Astrocyte (in vitro differentiated cells and primary cell): ENCODE measurements at places on chromosomes 3 and 15. TPM values are rescaled to one million over a fixed set of nuclear protein-coding genes. Genes with fewer than 3 reads are reported as not detected.
A peak's percentile ranks its signal among the peaks of the same experiment; 100 is the strongest.

The EFCC1 gene
- not detected in 2 replicates for total RNA-seq

The CILP gene
- 1.1 and 3.6 TPM in 2 replicates for total RNA-seq

DNA sequence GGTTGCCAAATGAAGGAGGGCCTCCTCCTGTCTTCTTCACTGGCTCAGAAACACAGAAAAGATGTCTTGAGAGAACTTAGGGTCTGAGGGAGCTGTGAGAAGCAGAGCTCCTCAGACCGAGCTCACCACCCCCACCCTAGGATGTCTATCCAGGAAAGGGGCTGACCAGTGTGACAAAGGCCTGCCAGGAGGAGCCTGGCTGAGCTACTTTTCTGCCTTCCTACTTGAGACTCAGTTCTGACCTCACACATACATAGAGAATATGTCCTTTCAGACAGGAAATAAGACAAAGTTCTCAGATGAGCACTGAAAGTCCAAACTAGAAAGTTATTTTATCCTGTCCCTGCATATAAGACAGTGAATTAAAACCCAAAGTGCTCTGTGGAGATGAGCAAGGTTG, 54.5 kb downstream of the KIF9 start:
- no peaks in the 10 kb centered on the region for H3K36me3 ChIP-seq
- no peak overlapping the region for H3K27ac ChIP-seq
- no peaks in the 10 kb centered on the region for H3K4me1 ChIP-seq
- H3K27me3 ChIP-seq, result no peaks in the 10 kb centered on the region

GRCh38 chr3:197268294-197268693, 30.1 kb downstream of the DLG1 start:
- H3K4me1 ChIP-seq, result peaks cover 9% of the 10 kb centered on the region
- no peak overlapping the region for H3K4me3 ChIP-seq
- H3K27me3 ChIP-seq, result no peaks in the 10 kb centered on the region
- H3K36me3 ChIP-seq, result peaks cover 25% of the 10 kb centered on the region
- no peak overlapping the region for H3K27ac ChIP-seq
- no peak for DNase-seq

DNA sequence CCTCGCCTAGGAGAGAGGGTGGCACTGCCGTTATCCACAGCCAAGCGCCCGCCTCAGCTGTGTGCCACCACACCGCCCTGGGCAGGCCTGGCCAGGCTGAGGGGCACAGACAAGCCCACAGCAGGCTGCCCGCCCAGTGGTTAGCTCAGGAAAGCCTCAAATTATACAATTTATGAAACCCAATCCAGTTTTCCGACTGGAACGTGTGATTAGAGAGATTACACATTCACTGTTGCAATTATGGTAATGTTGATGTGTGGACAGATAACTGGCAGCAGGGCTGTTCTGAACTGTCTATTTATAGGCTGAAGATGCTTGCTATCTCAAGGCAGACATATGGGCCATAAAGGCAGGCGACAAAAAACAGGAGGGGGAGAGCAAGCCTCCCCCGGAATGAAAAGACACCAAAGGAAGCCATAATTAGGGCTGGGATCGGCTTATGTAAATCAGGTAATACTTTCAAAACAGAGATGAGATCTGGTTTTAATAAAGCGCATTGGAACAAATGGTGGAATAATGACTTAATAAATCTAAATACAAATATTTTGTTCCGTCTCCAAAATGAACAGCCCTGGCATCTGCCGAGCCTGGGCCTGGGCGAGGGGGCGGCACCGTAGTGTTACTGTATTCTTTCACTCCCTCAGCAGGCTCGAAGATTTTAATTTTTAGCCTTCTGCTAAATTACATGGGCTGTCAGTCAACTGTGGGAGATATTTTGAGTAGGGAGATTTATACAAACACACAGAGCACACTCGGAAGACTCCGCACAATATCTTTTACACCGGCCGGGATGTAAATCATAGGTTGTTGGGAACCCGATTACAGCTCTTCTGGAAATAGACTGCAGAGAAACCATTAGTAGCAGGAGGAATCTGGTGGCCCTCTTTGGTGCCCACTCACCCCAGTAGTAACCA, 103.1 kb upstream of the TLE3 start:
- no peak overlapping the region for H3K4me3 ChIP-seq
- no peaks in the 10 kb centered on the region for H3K36me3 ChIP-seq
- peaks cover 24% of the 10 kb centered on the region for H3K4me1 ChIP-seq
- no peak overlapping the region for H3K27ac ChIP-seq
- no peak for DNase-seq

The VIPR1 gene
- total RNA-seq, result 0.68 TPM in 1 of 2 replicates, not detected in the other

GRCh38 chr3:190003681-190004123, 117.0 kb downstream of the P3H2 start:
- peak overlapping the region; percentile 40 for H3K27ac ChIP-seq
- peaks cover 14% of the 10 kb centered on the region for H3K4me1 ChIP-seq
- peak; percentile 95 for DNase-seq
- no peaks in the 10 kb centered on the region for H3K36me3 ChIP-seq
- H3K27me3 ChIP-seq, result no peaks in the 10 kb centered on the region

DNA sequence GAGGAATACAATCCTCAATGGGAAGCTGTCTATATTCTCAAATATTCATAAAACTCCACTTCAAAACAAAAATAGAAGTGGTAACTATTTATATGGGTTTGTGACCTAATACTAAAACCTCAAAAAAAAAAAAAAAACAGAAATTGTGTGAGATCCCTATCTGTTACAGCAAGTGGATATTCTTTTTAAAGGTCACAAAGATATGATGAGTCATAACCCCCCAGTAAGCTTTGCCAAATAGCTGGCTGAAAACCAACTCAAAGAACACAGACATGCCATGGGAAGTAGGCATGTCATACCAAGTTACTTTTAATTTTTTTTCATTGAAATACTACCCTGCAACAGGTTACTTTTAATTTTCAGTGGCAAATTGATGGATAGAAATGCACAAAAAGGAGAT, 62.5 kb downstream of the CBLB start:
- no peaks in the 10 kb centered on the region for H3K36me3 ChIP-seq
- peaks cover 2% of the 10 kb centered on the region for H3K4me1 ChIP-seq
- DNase-seq, result peak; percentile 66
- H3K4me3 ChIP-seq, result no peak overlapping the region
- H3K27ac ChIP-seq, result no peak overlapping the region

DNA sequence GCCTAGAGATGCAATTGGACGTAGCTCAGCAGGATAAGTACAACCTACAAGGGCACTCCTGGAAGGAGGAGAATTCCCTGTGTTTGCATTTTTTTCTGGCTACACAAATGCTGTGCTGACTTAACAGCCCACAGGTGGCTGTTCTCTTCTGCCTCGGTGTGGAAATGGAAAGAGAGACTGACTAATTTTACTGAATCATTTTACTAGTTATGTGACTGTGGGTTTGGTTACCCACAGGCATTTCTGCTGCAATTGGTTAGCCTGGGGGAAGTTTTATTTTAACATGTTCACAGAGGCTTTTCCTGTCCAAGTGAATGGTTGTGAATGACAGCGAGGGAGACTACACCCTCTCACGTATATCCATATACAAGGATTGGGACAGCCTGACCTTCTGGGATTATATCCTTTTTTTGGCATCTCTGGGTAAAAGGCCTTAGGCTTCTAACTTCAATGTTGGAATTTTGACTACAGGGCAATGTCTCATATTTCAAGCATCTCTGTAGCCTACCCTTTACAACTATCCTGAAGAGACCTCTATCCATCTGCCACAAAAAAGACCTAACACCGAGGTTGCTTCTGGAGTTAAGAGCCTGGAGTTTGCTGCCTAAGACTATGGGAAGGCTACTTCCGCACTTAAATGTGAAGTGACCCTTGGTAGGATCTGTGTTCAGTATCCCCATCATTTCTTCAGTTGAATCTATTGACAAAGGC, 67.2 kb upstream of the TP63 start:
- no peak overlapping the region for H3K4me3 ChIP-seq
- peak; percentile 96 for DNase-seq
- H3K4me1 ChIP-seq, result peaks cover 5% of the 10 kb centered on the region
- no peak overlapping the region for H3K27ac ChIP-seq
- H3K36me3 ChIP-seq, result no peaks in the 10 kb centered on the region
- H3K27me3 ChIP-seq, result peaks cover 6% of the 10 kb centered on the region

DNA sequence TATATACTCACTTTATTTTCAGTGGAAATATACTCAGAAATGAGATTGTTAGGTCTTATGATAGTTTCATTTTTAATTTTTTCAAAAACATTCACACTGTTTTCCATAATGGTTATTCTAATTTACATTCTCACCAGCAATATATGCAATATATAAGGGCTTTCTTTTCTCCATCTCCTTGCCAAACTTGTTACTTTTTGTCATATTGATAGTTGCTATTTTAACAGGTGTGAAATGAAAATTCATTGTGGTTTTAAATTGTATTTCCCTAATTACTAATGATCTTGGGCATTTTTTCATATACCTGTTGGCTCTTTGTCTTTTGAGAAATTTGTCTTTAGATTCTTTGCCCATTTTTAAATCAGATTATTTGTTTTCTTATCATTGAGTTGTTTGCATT, 325.2 kb downstream of the DIPK2A start:
- H3K4me3 ChIP-seq, result no peak overlapping the region
- H3K27ac ChIP-seq, result no peak overlapping the region
- H3K4me1 ChIP-seq, result no peaks in the 10 kb centered on the region
- H3K36me3 ChIP-seq, result no peaks in the 10 kb centered on the region
- DNase-seq, result no peak

The PTPRG gene
- total RNA-seq, result 37.8 and 39.6 TPM in 2 replicates

DNA sequence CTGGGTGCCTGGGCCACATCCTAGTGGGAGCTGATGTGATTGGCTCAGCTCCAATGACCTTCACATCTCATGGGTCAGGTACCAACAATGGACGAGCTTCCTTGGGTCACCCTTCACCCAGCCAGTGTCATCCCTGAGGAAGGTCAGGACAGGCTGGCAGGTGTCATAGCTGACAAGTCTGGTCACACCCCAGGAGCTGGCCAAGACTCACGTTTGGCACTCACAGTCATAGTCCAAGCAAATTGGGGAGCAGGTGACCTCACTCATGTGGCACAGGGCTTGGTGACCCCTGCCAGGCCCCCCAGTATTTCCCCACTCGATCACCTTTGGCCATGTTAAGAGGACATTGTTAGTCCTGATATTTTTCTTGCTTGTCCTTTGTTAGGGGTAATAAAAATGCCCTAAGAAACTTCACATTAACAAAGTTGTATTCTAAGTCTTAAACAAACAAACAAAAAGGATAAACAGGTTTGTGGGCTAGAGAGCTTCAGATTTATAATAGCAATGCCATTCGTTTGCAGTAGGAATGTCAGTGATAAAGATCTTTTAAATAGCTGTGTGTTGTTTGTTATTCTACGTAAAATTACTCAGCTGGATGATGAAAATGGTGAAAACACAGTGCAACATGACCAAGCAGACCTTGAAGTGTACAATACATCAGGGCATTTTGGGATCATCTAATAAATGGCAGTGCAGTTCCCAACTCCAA, 79.5 kb upstream of the POMGNT2 start:
- peak; percentile 2 for DNase-seq
- H3K4me3 ChIP-seq, result no peak overlapping the region
- no peaks in the 10 kb centered on the region for H3K27me3 ChIP-seq
- peaks cover 6% of the 10 kb centered on the region for H3K4me1 ChIP-seq
- H3K27ac ChIP-seq, result no peak overlapping the region

- H3K4me1 ChIP-seq, result peaks cover 7% of the 10 kb centered on the region
- no peak for DNase-seq
- no peak overlapping the region for H3K27ac ChIP-seq
- no peak overlapping the region for H3K4me3 ChIP-seq
- H3K36me3 ChIP-seq, result no peaks in the 10 kb centered on the region
Measured at GRCh38 chr15:101441696-101442095, 47.8 kb downstream of the PCSK6 start.

DNA sequence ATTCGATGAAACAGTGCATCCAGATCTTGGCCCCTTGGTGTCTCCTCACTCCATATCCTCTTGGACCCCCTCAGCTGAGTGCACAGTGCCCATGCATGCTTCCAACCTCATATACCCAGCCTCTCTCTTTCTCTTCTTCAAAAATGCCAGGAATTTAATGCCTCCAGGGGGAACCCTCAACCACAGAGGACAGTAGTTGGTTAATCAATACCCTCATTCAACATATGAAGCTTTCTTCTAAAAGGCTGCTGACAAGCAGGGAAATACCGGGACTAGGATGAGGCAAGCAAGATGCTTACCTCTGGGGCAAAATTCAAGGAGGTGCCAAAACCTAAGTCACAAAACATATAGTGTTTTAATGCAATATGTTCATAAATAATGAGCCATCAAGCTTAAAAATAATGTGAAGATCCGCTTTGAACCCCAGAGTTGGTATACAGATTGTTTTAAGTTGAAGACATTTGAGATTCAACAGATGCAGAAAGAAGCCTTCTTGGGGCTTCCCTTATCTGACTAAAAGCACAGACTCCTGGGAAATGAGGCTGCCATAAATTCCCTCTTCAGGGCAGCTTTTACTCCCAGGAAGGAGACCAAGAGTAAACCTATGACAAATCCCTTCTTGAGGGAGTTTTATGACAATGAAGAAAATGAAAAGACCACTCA, 48.2 kb upstream of the FHIT start:
- H3K27ac ChIP-seq, result no peak overlapping the region
- H3K4me1 ChIP-seq, result no peaks in the 10 kb centered on the region
- H3K27me3 ChIP-seq, result no peaks in the 10 kb centered on the region
- no peak overlapping the region for H3K4me3 ChIP-seq
- no peak for DNase-seq
- H3K36me3 ChIP-seq, result no peaks in the 10 kb centered on the region

DNA sequence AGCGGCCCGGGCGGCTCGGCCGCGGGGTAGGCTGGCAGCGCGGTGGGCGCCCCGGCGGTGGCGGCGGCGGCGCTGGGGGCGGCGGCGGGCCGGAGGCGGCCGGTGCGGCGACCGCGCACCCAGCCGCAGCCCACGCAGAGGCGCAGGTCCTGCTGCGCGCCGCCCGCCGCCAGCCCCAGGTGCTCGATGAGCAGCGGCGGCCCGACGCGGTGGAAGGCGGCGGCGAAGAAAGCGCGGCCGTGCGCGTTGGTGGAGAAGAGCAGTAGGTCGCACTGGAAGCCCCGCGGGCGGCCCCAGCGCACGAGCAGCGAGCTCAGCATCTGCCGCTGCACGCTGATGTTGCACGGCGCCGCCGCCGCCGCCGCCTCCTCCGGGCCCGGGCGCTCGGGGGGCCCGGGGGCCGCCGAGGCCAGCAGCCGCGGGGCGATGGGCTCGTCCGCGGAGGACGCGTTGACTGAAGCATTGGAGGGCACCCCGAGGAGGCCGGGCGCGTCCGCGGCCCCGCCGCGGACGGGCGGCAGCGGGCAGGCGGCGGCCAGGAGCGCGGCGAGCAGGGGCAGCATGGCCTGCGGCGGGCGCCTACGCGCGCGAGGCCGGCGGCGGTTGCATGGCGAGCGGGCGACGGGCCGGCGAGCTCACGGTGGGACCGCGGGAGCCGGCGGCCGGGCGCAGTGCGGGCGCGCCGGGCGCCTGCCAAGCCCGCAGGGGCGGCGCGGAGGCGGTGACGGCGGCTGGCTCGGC, 452 bp downstream of the TMEM158 start:
- peak; percentile 23 for DNase-seq
- H3K27me3 ChIP-seq, result peaks cover 6% of the 10 kb centered on the region
- peak overlapping the region; percentile 70 for H3K27ac ChIP-seq

The FOXB1 gene
- 0.96 and 1.3 TPM in 2 replicates for total RNA-seq

The ILDR1 gene
- total RNA-seq, result not detected in 2 replicates
